ENCODE measurements at places on chromosomes 3 and 15. TPM values are rescaled to one million over a fixed set of nuclear protein-coding genes. Genes with fewer than 3 reads are reported as not detected.

The TFDP2 gene
- 49.3 TPM for total RNA-seq

The PLA2G4B gene
- 3.2 TPM for total RNA-seq

GRCh38 chr3:188951734-188952133, 220.0 kb upstream of the TPRG1 start:
- DNase-seq = no peak

DNA sequence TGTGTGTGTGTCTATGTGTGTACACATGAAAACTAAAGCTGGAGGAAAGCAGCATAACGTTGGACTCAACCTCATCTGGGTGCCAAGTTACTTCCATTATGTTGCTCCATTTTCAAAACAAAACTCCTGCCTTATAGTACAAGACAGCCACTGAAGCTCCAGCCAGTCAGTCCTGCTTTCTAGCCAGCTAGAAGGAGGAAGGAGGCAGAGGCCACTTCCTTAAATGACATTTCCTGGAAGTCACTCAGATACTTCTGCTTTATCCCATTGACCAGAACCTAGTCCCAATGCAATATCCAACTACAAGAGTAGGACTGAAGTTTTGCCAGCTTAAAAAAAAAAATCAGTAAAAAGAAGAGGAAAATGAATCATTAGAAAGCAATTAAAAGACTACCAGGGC, 31.7 kb downstream of the CADPS start:
- DNase-seq = no peak

DNA sequence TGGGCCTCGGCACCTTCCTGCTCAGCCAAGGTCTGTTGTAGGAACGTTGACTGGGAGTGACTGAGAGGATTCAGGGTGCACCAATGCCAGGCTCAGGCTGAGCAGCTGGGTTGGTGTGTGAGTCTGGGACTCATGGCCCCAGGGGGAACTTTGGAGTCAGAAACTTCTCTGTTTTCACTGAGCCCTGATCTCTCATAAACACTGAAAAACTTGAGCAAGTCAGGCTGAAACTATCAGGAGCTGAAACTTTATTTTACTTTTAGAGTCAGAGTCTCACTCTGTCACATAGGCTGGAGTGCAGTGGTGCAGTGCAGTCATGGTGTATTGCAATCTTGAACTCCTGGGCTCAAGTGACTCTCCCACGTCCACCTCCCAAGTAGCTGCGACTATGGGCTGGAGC, 3.0 kb downstream of the TRAK1 start:
- no peak for DNase-seq

DNA sequence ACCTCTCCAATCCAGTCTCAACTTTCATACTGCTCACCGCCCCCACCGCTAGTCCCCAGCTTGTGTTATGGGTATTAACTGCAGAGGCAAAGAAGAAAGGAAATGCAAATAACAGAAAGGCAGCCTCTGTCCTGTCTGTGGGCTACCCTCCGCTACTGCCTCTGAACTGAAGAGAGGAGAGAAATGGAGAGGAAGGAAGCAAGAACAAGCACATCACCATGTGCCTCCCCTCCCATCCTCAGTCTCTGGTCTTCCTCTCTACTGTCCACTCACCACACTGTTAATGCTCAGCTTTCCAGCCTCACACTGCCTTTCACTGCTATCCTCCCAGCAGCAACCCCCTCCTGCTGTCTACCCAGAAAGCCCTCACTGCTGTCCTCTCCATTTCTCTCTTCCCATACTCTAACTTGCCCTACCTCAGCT, 139.0 kb upstream of the SLC2A2 start:
- DNase-seq = no peak

DNA sequence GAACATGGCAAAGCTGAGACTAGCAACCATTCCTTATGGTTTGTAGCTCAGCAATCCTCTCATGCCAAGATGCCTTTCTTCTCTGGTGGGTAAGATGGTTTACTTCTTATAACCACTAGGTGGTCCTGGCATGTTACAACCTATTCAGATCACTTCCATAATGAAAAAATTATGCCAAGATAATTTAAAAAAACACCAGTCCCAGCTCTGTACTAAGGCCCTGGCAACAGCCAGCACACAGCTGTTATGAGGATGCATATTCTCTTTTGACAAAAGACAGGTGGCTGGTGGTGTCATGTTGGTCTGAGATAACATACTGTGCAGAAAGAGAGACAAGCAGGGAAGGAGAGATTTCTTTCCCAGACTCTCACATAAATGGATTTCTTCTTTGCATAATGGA, 65.7 kb upstream of the FRMD4B start:
- no peak for DNase-seq

Measured in osteocyte (in vitro differentiated cells).